Stimulated activated CD4-positive, alpha-beta T cell treated with anti-CD3 and anti-CD28 coated beads, Interleukin-4, amount 100 ng/mL, for 1 hour (primary cell): ENCODE measurements at places on chromosomes 2 and 18.

DNA sequence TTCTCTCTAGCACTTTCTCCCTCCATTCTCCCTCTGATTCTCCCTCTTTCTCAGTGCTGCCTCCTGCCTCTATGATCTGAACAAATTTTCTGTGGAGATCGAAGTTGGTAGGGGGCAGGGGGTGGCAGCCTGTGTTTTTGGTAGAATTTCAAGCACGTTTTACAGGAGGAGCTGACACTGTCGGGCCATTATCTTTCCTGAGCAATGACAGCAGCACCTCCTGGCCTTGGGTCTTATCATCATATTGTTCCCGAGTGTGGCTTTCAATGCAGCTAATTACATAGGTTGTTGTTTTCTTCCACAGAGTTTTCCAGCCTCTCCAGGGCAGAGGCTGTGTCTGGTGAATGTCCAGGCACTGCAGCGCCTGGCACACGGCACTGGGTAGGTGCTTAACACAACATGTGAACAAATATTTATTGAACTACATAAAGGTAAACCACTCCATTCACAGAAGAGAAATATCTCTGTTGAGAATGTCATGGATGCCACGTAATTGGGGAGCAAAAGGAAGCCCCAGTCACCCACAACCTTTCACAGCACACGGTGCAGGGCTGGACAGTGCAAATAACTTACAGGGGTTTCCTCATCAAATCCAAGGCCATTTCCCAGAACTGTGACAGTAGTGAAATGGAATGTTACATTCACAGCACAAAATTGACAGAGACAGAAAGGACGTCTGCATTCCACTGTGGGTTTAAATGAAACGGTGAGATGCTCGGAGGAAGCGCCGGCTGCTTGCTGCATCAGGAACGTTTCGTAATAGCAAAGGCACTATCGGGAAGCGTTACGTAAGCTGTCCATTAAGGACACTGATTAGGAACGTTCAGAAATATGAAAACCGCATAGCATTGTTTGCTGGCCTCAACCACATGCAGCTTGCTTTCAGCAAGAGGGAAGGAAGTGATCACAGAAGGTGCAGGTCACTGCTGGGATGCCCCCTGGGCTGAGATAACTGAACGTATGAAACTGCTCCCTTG is 6.5 kb upstream of the KCNG2 start:
- no peak for DNase-seq

GRCh38 chr2:118168615-118169014 is 80.3 kb downstream of the INSIG2 start:
- no peak for DNase-seq

DNA sequence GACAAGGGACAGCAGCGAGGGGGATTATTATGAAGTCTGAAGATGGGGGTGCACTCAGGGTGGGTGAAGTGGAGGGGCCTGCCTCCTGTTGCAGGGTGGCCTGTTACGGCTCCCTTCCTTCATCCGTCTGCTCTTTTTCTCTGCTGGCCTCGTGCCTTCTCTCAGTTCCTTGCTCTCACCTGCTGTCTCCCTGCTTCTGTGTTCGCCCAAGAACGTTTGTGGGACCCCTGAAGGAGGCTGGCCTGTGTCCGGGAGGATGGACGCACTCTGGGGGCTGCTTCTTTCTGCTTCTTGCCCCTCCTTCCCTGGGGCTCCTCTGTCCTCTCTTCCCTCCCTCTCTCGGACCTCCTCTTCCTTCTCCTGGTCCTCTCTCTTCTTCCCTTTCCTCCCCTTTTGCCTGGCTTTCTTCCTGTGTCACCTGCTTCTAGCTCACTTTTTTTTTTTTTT is 13.8 kb downstream of the MROH2A start:
- no peak for DNase-seq

DNA sequence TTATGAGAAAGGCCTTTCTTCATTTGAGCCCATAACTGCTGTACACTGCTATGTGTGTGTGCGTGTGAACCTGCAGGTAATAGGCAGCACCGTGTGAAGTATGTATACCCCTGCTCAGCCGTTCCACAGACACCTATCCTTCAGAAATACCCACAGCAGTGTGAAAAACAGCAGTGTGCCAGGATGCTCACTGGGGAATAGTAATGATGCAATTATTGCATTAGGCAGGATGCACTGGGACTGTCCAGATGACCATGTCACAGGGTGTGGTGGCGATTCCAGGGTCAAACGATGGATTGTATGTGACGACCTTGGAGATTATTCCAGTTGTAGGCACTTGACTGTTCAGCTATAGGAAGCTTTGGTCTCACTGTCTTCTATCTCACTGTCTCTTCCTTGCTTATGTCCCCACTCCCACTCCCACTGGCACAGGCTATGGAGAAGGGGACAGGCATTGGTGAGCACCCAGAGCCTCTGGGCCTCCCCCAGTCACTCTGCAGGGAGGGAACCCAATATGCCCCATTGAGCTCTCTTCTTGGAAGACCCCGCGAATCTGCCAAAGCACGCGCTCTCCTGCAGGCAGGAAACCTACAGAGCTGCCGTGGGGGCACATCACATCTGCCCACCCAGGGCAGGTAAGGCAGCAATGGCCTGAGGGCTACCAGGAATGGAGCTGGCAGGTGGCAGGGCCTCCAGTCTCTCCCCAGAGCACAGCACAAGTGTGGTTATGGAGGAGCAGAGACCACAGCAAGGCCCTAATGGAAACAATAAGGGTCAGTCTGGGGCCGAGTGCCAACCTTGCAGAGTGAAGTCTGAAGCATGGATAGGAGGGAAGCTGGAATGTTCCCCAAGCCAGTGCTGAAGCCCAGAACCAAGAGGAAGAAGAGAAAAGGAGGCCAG is 518.9 kb upstream of the RAB6C start:
- no peak for DNase-seq

DNA sequence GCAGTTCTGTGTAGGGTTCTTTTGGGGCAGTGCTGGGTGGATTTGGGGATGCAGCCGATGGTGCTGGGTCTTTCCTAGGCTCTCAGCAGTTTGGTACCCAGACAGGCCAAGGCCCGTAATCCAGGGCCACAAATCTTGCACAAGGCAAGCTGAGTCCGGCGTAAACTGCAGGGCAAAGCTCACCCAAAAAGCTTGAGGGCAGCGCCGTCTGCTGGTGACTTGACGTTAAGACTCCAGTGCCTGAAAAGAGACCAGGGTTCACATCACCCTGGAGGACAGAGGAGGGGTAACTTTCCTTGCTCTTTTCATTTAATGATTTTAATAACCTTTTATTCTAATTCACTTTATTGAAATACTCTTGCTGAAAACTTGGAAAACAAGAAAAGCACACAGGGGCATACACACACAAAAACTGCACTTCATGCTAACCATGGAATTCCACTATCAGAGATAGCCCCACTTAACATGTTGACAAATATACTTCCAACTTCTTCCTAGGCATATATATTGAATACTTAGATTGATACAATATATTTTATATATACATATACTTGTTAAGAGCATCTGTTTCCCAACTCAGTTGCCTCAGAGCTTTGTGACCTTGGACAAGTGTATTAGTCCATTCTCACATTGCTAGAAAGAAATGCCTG is 38.9 kb downstream of the CNGA3 start:
- DNase-seq, result peak; percentile 73

DNA sequence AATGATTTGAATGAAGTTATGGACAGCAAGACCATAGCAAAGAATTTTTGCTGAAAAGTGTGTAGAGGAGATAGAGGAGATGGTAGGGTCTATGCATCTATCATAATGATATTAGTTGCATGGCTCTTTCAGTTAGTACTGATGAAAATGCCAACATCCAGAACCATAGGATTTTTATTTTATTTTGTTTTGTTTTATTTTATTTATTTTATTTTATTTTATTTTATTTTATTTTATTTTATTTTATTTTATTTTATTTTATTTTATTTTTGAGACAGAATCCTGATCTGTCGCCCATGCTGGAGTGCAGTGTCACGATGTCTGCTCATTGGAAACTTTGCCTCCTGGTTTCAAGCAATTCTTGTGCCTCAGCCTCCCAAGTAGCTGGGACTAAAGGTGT is 1021.1 kb upstream of the ZEB2 start:
- no peak for DNase-seq

GRCh38 chr18:5518899-5519371 is 24.9 kb downstream of the EPB41L3 start:
- no peak for DNase-seq

- DNase-seq, result no peak
These were observed 3.8 kb downstream of the XRCC5 start for GRCh38 chr2:216112926-216113325.

DNA sequence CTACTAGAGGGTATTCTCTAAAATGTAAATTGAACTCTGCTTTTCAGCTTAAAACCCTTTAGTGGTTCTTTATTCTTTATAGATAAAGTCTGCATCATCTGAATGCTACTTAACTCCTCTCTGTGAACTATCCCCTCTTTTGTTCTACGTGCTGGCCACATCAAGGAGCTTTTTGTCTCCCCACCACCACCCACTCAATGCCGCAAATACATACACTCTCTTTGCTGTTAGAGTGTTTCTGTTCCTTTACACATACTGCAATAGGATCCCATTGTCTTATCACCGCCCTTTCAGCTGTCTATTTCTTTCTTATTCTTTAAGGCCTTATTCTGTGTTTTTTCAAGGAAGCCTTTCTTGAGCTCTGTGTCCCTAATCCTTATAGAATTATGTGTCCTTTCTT is 83.3 kb downstream of the EML4 start:
- DNase-seq, result no peak

DNA sequence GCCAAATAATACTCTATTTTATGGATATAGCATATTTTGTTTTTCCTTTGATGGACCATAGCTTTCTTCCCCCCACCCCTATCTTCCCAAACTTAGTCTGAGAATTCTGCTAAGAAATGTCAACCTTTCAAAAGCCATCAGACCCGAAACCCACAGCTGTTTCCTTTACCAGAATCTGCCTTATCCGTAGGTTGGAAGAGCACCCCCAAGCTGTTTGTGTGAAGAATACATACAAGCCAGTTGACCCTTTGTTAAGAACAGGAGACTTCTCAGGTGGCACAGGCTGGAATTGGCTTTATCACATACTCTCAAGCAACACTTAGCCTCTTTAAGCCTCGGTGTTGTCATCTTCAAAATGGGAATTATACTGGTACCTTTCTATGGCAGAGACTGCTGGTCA is 135.1 kb downstream of the ACTR3 start:
- no peak for DNase-seq

DNA sequence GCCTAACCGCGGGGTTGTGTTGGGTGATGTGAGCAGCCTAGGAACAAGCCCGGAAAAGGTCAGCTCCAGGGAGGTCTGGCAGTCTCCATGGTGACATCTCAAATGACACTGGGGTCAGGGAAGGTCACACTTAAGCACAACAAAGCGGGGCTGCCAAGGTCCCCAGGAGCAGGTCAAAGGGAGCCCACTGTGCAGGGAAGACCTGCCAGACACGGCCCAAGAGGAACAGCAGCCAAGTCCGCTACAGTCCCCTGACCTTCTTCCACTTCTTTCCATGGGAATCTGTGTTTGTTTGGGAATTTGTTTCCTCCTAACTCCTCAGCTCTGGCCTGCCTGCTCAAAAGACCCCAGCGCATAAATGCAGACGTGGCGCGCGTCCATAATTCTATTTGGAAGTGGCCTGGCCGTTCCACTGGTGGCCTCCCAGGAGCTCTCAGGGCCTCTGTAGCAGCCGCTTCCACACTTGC is 232.1 kb upstream of the COPS8 start:
- no peak for DNase-seq

DNA sequence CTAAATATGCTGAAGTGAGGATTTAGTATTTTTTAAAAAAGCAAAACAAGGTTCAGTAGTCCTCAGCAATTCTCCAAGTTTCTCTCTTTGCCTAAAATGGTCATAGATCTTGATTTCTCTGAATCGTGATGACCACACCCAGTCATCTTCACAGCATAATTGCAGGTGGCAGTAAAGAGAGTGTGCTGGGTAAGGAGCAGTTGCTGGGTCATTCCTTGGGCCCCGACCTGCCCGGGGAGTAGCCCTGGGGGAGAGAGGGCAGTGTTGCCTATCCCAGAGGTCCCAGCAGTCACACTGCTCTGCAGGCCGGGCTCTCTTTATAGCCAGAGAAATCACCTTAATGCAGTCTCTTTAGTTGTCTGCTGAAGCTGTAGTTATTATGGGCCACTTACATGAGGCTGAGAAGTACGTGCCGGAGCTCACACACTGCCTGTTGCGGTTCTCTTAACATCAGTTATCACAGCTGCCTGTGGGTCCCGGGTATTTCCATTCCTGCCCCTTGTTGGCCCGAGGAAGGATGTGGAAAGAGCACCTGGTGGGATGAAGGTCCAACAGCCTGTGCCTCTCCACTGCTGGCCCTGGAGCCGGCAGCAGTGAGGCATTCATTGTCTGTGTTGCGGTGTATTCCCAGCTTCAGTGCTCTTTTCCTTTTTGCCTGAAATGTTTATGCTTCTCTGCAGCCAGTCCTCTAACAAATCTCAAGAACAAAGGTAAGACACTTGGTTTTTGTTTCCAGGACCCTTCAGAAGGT is 230.1 kb downstream of the ALPK2 start:
- no peak for DNase-seq

DNA sequence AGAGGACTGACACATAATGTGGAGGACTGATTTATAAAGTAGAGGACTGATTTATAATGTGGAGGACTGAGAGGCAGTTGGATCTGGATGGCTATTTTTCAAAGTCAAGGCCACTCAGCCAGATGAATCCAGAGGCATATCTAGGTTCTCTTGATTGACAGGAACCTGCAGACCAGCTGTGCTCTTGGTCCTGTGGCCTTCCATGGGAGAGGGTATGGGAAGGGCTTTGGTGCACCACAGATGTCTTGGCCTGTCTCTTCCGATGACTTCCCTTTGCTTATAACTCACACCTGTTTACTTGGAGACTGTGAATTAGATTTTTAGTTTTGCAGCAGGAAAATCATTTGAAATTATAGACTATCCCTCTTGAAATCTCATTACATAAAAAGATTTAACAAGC is 32.3 kb downstream of the AGAP1 start:
- DNase-seq, result no peak

DNA sequence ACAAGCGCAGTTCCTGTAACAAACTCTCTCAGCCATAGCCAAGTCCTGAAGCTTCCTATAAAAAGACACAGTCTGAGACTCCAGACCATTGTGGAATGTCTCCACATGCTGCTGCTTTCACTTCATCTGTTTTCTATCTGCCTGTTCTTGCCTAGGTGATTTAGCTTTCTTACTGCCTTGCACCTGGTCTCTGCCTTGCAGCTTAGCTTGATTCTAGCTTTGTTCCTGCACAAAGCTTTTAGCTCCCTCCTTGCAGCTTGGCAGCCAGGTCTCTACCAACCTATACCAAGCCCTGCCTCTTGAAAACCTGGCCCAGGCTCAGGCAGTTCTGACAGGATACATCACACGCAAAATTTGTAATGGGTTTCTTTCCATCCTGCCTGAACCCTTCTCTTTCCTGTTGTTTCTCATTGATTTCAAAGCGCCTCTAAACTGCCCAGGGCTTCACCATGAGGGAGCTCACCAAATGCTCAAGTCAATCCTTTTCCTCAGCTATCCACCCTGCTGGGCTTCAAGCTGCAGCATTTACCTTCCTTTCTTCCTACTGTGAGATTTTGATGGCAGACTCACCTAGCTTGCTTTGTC is 941.3 kb upstream of the NXPH2 start:
- DNase-seq, result no peak

DNA sequence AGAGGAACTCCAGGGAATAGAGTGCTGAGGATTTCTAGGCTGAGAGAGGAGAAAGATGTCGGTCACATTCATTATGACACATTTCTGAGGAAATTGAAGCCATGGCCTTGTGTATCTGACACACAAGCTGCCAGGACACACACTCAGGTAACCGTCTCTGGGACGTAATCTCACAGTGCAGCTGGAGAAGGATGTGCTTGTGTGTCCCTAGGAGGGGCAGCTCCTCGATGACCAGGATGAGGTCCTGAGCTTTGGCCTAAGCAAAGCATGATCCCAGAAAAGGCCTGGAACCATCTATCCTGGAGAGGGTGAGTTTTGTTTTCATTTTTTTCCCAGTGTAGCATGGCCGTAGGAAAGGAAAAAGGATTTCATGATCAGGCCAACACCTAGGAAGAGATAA is 102.2 kb downstream of the CAPN13 start:
- no peak for DNase-seq
